ENCODE measurements at places on chromosomes 13 and 19.

GRCh38 chr19:30087381-30088138 lies 145.5 kb downstream of the URI1 start:
- no peak for DNase-seq

GRCh38 chr13:98595134-98595533 lies 18.2 kb upstream of the STK24 start:
- DNase-seq = no peak

DNA sequence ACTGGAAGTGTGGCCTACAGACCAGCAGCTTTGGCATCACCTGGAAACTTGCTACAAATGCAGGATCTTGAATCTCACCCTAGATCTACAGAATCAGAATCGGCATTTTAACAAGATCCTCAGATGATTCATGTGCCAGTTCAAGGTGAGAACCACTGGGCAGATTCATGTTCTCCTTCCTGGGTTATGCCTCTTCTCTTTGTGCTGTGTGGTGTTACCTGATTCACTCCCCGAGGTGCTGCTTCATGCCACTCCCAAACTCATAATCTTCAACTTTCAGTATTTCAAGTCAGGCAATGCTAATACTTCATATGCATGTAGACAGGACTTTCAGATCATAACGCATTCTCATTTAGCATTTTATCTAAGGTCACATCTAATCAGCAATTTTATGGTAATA lies 427.7 kb downstream of the FOXO1 start:
- no peak for DNase-seq

DNA sequence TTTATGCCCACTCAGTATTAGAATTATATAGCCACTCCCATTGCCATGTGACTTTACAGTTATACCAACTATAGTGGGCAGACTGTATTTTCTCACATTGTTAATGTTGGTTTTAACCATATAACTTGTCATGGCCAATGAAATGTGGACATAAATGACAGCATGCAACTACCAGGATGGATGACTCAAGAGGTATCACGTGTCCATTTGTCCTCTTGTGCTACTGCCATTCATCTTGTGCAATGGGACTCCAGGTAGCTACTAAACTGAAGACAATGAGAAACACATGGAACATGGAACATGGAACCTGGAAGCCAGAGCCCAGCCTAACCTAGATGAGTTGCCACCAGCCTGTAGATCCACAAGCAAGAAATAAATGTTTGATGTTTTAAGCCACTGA lies 242.7 kb upstream of the IPO5 start:
- no peak for DNase-seq

DNA sequence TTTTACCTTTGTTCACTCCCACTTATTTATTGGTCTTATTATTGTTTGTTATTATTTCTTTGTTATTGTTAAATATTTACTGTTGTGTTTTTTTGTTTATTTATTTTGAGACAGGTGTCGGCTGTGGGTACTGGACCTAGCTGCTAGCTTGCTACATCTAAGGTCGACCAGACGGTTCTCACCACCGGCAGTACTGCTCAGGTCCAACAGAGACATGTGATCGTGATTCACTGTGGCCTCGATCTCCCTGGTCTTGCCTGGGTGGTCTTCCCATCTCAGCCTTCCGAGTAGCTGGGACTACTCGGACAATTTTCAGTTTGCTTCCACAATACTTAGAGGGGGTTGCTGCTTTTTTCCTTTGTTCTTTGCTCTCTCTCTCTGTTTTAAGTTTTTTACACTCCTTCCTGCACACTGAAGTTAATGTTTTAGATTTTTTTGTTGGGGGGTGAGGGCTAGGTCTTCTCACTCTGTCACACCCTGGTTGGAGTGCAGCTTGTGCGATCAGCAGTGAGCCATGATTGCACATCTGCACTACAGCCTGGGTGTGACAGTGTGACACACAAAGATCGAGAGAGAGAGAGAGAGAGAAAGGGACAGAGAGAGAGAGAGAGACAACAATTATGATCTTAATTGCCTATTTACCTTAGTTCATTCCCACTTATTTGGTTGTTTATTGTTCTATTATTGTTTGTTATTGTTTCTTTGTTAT lies 1432.4 kb downstream of the UQCRFS1 start:
- DNase-seq = no peak

All from activated T-helper 1 cell treated with anti-CD3 and anti-CD28 coated beads, Interleukin-2, amount 50 U/mL, for 16 hours (primary cell).